Stimulated activated CD8-positive, alpha-beta memory T cell treated with anti-CD3 and anti-CD28 coated beads, Interleukin-7, amount 100 ng/mL, for 48 hours (primary cell): ENCODE measurements at places on chromosomes 11 and 22.

GRCh38 chr22:36053242-36054147 lies 24.9 kb upstream of the RBFOX2 start:
- no peak for DNase-seq

DNA sequence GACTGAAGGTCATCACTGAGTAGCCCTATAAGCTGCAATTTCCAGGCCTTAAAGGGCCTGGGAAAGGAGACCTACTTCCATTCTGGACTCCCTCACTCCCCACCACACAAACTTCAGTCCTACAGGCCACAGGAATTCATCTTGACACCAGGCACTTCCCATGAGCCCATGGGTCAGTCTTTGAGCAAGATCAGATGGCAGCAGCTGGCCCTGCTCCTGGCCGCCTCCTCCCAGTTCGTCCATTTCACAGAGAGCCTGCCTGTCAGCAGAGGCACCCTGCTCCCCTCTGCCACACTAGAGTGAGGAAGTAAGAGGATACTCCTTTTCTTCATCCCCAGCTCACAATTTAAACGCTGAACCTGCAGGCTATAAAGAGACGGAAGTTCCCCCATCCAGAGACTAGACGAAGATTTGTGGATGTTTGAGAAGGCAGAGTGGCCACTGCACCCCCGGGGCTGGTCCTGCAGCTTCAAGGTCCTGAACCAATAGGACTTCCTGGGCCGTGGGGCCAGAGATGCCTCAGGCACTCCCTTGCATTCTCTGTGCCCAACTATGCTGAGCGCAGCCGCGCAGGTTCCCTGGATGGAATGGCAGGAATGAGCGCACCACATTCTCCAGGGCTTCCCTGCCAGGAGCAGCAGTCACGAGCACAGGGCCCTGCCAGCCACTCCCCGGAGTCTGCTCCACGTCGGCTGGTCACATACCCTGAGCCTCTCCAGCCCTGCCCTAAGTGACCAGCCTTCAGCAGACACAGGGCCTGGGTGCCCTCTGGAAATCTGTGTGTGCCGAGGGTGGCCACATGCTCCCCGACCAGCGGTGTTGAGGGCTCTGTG lies 33.5 kb upstream of the BID start:
- DNase-seq = no peak

GRCh38 chr22:19596680-19597398 lies 72.6 kb upstream of the CLDN5 start:
- no peak for DNase-seq

DNA sequence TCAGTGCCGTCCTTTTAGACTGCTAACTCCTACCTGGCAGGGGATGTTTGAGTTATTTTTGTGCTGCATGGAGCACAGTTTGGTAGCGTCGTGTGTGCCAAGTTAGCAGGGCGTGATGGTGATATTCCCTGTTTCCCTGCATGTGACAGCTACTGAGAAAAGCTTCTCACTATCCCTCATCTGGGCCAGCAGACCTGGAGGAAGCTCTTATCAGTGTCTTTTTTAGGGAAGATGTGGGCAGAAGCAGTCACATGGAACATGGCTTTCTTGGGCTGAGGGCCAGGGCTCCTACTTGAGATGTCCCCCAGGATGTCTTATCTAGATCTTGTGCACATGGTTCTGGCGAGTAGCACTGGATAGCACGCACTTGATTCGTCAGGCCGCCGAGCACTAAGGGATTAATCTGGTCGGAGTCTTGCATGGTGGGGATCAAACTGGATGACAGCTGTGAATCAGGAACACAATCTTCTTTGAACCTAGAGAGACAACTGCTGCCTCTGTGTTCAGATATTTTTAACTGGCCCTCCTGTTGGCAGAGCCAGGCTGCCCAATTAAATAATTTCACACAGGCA lies 33.8 kb downstream of the TECTA start:
- no peak for DNase-seq

DNA sequence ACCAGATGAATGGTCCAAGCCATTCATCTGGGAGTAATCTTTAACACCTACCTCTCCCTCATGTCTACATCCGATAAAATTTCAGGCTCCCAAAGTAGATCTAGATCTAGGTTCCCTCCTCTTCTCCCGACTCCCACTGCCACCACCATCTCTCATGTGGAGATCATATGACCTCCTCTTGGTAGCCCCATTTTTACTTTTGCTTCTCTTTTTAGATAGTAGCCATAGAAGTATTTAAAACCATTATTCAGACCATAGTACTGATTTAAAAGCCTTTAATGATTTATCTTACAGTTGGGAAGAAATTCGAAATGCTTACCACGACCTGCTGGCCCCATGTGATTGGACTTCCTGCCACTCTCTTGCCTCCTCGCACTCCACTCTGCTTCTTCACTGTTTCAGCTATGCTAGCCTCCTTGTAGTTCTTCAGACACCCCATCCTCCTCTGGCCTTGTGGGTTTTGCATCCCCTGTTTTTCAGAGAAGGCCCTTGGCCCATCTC lies 98.5 kb downstream of the RASSF10 start:
- no peak for DNase-seq

- no peak for DNase-seq
Measured at GRCh38 chr11:85922367-85922766, 67.2 kb downstream of the CCDC83 start.

DNA sequence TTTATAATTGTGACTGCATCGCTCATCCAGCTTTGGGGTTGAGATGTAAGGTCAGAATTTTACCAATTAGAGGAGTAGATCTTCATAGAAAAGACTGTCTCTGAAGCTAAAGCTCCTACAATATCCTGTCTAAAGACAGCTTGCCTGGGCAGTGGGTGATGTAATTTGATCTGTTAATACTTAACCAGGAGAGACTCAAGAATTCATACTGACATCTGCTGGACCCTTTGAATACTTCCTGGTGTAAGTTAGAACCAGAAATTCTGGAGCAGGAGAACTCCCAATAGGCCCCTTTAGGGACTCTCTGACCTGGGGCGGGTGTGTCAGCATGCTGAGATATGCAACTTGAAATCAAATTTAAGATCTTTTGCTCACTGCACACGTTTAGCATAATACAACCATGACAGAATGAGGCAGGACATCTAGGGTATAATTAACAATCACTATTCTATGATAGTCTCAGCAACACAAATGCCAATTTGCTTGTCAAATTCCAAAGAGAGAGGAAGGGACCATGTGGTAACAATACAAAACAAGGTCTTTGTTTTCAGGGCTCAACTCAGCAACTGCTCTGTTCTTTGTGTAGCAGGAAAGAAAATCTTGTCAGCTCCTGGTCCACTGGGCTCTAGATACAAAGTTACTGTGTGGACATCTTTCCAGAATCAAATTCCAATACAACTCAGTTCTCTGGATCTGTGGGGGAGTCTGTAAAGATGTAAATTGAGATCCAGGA lies 143.9 kb downstream of the INSC start:
- DNase-seq = no peak

GRCh38 chr22:23457380-23457985 lies 122.6 kb downstream of the IGLL1 start:
- DNase-seq = no peak

GRCh38 chr11:16897470-16898061 lies 116.6 kb downstream of the PLEKHA7 start:
- DNase-seq = no peak

DNA sequence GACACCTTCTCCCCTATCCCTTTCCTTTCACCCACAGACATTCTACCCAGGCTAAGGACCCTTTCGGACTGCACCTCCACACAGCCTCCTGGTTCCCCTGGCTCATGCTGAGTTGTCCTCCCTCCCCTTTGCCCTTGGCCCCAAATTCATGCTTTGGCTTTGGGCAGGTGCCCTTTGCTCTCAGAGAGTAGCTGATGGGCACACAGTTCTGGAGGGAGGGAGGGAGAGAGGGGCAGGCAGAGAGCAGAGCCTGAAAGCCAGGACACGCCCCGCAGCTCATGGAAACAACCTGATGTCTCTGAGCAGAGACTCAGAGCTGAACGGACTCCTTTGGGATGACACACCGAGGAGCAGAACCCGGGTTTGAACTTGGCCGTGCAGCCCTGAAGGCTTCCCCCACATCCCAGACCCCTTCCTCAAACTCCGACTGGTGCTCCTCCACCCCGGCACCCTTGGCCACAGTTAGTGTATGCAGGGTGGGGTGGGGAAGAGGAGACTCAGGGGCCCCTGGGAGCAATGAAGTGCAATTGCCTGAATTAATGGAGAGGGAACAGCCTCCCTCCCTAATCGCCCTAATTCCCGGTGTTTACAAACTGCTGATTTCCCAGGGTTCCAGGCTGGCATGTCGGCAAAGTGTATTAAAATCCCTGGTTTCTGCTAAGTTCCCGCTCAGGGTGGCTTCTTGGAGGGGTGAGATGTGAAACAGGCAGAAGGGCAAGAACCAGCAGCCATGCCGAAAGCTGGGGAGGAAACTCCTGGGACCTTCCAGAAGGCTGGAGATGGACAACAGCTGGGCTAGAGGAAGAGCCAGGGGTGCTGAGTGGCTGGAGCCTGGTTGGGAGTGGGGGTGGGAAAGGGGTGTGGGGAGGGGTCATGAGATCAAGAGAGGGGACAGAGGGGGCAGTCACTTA lies 71.2 kb upstream of the SHISAL1 start:
- no peak for DNase-seq

GRCh38 chr11:131668500-131669400 lies 298.3 kb downstream of the NTM start:
- peak; percentile 12 for DNase-seq
